CD4-positive, alpha-beta T cell treated with Interleukin-6 at 100 ng/mL for 8 hours (primary cell): ENCODE measurements at places on chromosomes 1 and 21.

- DNase-seq, result no peak
Measured at GRCh38 chr1:19960591-19960990, 18.8 kb downstream of the PLA2G2A start.

GRCh38 chr1:236108027-236108648 is 34.2 kb upstream of the GPR137B start:
- DNase-seq, result no peak

DNA sequence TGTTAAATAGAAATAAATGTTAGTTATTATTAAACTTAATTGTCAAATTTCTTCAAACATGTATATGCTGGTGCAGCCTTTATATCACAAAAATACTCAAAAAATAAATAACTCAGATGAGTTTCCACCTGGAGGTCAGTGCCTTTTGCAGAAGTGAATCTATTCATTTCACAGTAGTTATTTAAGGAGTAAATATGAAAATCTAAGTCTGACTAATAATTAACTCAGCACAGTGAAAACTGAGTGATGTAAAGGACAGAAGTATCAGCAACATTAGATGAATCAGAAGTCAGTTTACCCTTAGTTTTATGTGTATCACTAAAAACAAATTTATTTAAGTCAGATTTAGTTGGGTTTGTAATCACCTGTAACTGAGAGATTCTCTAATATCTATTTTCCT is 2135.4 kb downstream of the MRPL39 start:
- no peak for DNase-seq

- no peak for DNase-seq
Measured at GRCh38 chr21:43854773-43855633, 10.0 kb upstream of the AGPAT3 start.

DNA sequence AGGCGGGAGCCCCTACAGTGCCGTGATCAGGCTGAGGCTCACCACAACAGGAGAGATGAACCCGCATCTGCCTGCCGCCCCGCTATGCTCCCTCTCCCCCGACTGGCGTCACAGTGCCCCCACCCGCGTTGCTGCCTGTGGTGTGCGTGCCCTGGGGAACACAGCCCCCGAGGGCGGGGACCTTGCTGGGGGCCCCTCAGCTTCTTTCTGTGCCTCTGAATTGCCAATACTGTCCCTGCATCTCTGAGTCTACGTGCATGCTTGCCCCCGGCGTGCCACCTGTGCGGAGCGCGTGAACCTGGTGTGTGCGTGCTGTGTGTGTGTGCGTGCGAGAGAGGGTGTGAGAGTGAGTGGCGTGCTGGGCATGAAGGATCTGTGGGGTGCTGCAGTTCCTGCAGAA is 10.3 kb downstream of the PARS2 start:
- no peak for DNase-seq

DNA sequence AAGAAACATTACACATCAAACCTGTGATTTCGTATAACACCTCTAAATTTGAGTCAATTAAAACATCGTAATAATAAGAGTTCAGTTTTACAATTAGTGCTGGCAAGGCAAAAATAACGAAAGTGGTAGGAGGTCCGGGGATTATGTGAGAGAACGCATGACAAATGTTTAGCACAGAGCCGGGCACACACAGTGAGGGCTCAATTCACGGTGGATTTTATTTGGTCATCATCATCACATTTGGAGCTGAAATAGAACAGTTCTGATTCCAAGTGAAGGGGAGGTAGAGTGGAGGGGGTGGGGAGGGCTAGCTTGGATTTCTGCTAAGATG is 20.0 kb downstream of the H3-3A start:
- no peak for DNase-seq
